ENCODE measurements at places on chromosomes 5 and 9.

DNA sequence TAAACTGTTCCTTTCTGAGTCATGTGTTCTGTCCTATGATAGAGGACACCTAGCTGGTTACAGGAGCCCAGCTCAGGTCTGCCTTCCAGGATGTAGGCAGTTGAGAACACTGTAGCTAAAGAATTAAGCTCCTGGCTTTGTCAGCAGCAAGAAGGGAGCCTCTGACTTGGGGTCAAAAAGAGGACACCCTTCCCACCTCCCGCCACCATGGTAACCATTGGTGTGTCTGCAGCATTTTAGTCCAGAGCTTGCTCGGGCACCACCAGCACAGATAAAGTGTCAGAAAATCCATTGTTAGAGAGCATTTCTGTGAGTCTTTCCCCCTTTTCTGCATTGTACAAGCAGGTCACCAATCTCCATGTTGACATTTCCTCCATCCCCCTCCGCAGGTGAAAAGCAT lies 181.7 kb downstream of the DOCK8 start:
- DNase-seq = no peak

GRCh38 chr9:29625292-29625731 lies 2052.0 kb upstream of the C9orf72 start:
- peak; percentile 12 for DNase-seq

GRCh38 chr9:126715382-126715781 lies 89.5 kb upstream of the ZBTB43 start:
- DNase-seq = no peak

DNA sequence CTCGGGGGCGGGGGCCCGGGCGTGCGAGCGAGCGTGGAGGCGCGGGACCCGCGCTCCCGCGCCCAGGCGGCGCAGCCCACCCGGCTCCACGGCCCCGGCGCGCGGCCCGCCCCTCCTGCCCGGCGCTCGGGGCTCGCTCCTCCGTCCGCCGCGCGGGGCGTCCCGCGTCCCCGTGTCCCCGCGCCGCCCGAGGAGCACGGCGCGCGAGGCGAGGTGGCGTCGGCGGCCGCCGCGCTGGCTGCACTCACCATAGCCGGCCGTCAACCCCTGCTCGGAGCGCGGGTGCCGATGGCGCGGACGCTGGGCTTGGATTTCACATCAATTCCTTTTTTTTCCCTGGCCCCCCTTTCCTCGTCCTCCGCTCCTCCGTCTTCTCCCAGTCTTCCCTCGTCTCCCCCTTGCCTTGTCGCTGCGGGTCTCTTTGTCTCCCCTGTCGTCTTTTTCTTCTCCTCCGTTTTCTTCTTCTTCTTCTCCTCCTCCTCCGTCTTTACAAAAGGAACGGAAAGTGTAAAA lies 494 bp downstream of the PTCH1 start:
- no peak for DNase-seq

- DNase-seq = no peak
Observed at GRCh38 chr9:38347946-38348345, 44.6 kb upstream of the ALDH1B1 start.

DNA sequence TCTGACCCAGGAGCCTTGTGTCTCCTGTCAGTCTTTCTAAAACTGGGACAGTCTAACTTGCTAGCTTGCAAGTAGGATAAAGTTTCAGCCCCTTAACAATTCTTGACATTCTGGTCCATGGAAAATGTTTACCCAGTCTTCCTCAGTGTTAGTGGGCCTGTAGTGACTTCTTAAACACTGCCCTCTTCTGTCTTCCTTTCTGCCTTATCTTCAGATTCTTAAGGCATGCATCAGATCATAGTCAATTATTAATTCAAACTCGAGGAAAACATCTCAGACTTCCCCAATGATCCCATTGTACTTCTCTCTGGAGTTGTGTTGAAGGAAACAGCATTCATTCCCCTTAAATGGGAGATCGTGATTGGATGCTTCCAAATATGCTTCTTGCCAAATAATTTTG lies 1199.8 kb downstream of the DTWD2 start:
- no peak for DNase-seq

- no peak for DNase-seq
Observed at GRCh38 chr9:93467062-93467416, 13.7 kb upstream of the FAM120AOS start.

- DNase-seq = no peak
Observed at GRCh38 chr5:179137643-179138567, 77.7 kb downstream of the ZNF354C start.

DNA sequence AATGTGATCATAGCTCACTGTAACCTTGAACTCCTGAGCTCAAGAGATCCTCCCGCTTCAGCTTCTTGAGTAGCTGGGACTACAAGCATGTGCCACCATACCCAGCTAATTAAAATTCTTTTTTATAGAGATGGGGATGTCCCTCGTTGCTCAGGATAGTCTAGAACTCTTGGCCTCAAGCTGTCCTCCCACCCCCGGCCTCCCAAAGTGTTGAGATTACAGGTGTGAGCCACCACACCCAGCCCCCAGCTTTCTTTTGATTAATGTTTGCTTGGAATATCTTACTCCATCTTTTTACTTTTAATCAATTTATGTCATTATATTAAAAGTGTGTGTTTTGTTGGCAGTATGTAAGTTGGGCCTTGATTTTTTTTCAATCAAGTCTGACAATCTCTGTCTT lies 59.4 kb upstream of the EXOC3 start:
- DNase-seq = no peak

DNA sequence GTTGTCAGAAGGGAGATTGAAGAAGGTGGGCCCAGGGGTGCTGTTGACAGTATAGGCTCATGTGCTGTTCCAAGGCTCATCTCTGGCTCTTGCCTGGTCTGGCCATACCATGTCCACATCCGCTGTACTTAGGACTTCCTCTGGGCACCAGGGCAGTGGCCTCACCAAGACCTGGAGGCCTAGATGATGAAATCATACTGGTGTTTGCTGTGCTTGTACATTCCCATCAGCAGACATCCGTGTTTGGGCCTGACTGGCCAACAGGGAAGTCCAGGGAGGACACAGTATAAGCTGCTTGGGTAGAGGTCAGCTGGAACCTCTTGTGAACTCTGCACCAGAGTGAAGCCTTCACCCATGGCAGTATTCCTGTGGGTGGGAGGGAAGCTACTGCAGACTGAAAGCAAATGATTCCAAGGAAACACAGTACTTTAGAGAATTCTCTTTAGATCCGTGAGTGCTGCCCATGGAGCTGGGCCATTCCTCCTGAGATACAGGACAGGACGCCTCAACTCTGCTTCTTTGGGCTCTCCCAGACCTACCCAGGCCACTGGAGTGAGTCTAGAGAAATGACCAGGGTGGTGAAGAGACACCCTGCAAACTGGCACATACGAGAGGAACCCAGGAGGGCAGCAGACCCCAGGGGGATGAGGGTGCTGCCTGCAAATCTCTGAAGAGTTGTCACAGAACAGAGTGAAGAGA lies 22.5 kb downstream of the POLR1E start:
- no peak for DNase-seq

DNA sequence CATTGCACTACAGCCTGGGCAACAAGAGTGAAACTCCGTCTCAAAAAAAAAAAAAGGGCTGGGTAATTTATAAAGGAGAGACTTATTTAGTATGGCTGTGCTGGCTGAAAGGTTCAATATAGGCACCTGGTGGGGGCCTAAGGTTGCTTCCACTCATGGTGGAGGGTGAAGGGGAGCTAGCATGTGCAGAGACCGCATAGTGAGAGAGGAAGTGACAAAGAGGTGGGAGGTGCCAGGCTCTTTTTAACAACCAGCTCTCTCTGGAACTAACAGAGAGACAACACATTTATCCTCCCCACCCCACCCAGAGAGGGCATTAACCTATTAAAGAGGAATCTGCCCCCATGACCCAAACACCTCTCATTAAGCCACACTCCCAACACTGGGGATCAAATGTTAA lies 28.9 kb upstream of the SERINC5 start:
- no peak for DNase-seq

DNA sequence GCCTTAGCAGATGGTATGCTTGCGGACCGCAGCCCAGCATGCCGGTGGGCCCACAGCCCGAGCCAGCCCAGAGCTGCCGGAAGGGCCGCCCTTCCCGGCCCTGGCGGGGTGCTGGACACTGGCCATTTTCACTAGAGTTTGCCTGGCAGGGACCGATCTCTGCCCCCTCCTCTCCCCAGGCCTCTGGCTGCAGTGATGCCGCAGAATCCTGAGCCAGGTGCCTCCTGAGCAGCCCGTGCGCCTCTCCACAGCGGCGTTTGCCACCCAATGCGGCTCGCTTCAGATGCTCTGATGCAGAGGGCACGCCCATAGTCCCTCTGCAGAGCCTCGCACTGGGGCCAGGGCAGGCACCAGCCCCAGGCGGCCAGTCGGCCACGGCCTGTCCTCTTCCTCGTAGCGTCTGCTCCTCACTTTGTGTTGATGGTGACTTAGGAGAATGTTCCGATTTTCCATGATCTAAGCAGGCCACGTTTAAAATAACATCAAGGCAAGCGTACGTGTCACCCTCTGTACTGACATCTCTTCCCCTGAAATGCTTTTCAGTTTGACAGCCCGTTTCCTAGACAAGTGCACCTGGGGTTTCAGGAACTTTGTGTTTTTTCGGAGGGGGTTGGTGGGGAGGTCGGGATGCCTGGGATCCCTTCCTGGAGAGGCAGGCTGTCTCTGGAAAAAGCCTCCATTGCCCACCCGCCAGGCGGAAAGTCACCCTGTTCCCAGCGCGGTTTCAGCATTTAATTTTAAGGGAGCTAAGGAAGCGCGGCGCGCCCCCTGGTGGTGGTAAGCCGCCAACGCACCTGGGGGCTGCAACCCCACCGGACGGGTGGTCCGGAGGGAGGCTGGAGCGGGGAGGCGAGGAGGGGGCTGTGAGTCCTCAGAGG lies 29.8 kb upstream of the HMCN2 start:
- no peak for DNase-seq

GRCh38 chr5:163134061-163134460 lies 303.3 kb upstream of the CCNG1 start:
- DNase-seq = no peak

DNA sequence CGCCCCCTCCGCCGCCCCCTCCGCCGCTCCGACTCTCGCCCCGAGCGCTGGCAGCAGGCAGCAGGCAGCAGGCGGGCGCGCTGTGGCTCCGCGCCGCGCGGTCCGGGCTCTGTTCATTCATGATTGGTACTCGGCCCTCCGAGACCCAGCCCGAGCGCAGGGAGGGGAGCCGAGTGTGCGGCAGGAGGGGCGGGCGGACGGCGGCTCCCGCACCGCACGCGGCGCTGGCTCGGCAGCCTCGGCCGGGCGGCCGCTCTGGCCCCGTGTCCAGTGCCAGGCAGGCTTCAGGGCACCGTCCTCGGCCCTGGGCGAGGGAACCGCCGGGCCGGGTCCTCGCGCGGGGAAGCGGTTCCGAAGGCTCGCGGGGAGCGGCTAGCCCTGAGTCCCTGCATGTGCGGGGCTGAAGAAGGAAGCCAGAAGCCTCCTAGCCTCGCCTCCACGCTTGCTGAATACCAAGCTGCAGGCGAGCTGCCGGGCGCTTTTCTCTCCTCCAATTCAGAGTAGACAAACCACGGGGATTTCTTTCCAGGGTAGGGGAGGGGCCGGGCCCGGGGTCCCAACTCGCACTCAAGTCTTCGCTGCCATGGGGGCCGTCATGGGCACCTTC lies at the start of gene KCNIP1:
KCNIP1 (plus strand) TSS at position 31 of the 607 bp plus-strand sequence.
- DNase-seq = peak; percentile 44

DNA sequence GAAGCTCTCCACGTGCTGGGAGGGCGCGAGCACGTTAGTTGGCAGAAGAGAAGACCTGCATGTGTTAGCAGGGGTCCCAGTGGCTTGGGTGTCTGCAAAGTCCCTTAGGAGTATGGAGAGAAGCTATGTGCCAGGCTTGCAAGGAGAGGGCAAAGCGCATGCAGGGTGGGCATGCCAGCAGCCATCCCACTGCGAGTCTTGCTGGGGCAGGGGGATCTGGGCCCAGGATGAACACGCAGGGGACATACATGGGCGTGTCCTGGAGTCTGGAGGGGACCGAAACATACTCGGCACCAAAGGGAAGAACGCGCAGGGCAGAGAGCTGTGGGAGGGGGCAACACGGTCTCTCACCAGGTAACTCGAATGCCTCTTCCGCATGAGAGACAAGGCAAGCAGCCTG lies 43.6 kb upstream of the IPPK start:
- DNase-seq = no peak

DNA sequence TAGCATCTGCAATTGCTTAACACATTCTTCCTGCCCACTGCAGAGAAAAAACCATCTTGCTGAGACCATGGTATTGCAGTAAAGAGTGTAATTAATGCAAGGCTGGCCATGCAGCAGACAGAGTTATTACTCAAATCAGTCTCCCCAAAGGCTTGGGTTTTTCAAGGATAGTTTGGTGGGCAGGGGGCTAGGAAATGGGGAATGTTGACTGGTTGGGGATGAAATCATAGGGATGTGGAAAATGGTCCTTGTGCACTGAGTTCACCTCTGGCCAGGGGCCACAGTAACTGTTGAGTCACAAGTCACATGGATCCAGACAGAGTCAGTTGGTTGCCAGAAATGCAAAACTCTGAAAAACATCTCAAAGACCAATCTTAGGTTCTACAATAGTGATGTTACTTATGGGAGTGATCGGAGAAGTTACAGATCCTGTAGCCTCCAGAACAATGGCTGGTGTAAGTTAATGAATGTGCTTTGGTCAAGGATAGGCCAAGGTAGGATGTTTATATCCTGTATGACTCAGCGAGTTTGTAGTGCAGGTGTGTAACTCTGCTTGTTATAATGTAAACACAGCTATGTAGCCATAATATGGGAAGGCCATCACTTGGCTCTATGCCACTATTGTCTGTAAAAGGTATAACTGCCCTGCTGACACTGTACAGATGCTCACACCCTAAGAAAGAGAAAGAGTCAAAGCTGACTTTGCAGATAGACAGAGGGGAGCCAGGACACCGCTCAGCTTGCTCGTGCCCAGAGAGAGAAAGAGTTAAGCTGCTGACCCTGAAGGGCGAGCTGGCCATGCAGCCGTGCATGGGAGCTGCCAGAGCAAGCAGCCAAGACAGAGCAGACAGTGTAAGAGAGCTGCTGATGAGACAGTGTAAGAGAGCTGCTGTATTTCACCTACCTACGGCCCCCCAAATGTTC lies 27.2 kb downstream of the C9orf152 start:
- no peak for DNase-seq

DNA sequence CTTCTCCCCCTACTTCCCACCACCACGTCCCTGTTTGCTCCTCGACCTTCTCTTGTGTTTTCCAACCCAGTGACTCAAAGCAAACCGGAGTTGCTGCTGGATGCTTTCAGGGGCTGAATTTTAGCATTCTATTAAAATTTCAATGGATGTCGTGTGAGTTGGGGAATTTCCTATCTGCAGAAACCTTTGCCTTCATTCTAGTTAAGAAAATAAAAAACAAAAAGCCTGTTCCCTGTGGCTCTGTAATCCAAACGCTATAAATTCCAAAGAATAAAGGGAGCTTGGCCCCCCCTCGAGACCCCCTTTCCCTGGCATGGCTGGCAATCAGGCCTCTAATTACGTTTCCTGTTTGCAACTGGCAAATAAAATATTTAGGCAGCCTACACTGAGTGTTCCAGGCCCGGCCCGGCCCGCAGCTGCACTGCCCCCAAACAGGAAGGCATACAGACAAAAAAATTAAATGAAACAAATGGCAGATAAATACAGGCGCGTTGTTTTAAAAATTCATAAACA lies 139.4 kb upstream of the PPP1R26 start:
- DNase-seq = no peak

- DNase-seq = no peak
Observed at GRCh38 chr5:171599411-171599810, 180.0 kb downstream of the FGF18 start.

All from renal cortex interstitium (tissue), 15 donors.